ENCODE measurements at places on chromosomes 5 and 9.

- no peak for DNase-seq
These were observed 1392.9 kb upstream of the NUDT12 start for GRCh38 chr5:104955479-104955878.

DNA sequence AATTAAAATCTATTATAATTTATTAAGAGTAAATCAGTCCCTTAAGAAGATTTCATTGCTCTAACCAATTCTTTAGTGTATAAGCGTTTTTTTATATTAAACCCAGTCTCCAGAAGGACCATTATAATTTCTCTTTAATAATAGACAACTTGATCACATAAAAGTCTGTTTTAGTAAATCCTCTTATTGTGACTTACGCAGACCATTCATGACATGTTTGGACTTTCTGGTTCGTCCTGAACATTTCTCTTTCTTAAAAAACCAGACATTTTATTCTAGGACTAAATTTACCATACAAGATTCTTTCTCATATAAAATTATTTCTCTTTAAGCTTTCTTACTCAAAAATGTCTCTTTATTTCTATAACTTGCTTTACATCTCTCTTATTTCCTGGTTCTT lies 196.2 kb upstream of the RAI14 start:
- no peak for DNase-seq

- DNase-seq = no peak
These were observed 67.4 kb upstream of the HRH2 start for GRCh38 chr5:175590471-175590881.

DNA sequence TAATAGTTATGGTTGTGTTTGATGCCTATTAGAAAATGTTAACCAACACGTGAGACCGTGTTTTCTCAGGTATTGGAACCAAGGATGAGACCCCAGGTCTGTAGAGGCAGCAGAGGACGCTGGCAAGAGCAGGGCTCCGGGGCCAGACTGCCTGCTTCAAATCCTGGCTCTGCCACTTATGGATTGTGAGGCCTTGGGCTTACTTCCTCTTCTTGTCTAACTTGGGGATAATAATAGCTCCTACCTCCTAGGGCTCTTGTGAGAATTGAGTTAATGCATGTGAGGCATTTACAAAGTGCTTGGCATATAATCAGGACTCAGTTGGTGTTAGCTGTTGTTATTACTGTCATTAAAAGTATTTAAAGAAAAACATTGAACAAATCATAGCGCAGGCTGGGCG lies 85.5 kb upstream of the PITX1 start:
- no peak for DNase-seq

DNA sequence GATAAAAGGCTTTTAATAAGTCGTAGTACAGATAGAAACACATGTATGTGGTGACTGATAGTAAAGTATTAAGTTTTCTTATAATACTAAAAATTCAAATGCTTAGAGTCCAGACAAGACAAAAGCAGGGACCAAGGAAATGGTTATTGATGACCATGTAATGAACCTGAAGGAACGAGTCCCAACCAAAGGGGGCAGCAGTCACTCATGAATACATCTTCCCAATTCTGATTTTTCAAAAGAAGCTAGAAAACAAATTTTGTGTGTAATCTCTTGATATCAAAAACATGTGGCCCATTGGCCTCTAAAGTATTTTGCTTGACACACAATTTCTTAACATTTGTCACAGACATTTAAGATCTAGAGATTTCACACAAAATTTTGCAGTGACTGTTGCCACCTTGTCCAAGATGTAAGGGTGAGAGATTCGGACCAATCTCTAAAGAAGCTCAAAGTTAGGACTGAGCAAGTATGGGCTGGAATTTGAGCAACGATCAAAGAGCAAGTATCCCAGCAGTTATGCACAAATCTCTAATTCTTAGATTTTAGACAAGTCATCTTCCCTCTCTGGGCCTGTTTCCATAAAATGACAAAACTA lies 66.8 kb downstream of the ARL15 start:
- no peak for DNase-seq

GRCh38 chr9:89515416-89515815 lies 17.5 kb upstream of the SEMA4D start:
- no peak for DNase-seq

- no peak for DNase-seq
These were observed 408.4 kb downstream of the CCDC171 start for GRCh38 chr9:15961217-15961616.

- DNase-seq = no peak
These were observed 49.2 kb upstream of the SLC44A1 start for GRCh38 chr9:105195259-105195658.

DNA sequence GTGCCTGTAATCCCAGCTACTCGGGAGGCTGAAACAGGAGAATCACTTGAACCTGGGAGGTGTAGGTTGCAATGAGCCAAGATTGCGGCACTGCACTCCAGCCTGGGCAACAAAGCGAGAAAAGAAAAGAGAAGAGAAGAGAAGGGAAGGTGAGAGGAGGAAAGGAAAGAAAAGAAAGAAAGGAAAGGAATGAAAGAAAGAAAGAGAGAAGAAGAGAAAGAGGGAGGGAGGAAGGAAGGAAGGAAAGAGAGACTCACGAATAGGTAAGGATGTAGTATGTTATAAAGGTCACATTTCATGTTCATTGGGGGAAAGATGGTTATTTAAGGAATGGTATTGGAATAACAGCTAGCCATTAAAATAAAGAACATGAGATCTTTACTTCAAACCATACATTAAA lies 10.4 kb upstream of the ANP32B start:
- DNase-seq = no peak

DNA sequence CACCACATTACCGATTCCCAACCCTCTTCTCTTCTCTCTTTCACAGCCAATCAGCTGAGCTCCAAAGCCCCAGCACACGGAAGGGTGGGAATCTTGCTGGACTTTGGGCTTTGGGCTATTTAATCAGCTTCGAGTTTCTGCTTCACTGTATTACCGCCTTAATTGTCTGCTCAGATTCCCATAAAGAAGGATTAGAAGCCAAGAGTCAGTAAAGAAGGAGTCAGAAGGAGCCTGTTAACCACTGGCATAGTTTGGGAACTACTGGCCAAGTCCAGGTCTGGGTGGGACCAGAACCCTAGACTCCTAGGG lies 4.4 kb downstream of the SPRY4 start:
- DNase-seq = no peak

DNA sequence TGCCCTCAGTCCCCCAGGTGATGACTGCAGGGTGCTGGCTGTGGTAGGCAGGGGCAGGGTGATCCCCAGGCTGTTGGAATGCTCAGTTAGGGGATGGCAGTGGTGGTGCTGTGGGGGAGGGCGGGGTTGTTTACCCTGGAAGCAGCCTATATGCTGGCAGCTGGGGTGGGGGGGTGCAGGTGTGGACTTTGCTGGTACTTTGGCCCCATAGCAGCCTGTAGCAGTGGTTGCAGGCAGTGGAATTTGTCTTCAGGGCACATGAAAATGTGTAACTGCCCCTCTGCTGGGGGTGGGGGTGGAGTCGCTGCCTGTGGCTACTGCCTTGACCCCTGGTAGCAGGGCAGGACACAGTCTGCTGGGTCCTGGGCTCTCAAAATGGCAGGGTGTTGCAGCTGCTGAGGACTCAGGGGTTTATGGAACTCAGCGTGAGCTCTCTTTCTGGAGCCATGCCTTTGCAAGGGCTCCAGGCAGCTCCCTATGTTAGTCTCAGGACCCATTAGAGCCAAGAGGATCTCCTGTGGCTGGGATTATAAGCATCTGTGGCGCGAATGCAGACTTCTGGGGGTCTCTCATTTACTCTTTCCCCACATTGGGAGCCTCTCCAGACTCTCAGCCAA lies 65.0 kb downstream of the RMI1 start:
- no peak for DNase-seq

DNA sequence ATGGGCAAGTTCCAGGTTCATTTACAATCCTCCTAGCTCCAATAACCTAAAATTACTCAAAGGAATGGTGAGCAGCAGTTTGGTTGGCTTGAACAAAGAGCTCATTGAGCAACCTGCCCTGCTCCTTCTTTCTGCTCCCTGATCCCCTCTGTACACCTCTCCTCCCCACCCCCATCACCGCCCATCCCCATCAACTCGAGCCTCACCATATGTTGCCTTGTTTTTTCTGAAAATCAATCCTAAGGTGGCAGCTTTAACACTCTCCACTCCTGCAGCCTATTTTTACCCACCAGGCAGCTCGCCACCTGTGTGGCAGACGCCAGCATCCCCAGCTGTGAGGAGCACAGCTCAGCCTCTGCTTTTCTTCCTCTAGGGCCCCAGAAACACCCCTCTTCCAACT lies 533.4 kb upstream of the BRINP1 start:
- no peak for DNase-seq

DNA sequence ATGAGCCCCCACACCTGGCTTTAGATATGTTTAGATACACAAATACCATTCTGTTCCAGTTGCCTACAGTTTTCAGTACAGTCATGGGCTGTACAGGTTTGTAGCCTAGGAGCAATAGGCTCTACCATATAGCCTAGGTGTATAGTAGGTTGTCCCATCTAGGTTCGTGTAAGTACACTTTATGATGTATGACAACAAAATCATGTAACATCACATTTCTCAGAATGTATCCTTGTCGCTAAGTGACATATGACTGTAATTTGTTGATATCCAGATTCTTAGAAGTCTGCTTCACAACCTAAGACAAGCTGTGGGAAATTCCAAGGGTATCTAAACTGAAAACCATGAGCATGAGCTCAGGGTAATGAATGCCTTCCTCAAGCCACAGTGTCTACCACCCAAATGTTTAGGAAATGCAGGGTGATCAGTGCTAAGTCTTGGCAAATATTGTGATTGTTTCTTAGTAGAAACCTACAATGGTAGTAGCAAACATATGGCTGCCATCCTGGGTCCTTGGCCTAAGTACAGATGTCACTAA lies 8.4 kb downstream of the ECM2 start:
- DNase-seq = no peak

GRCh38 chr5:128927644-128928043 lies 37.6 kb upstream of the SLC27A6 start:
- no peak for DNase-seq

DNA sequence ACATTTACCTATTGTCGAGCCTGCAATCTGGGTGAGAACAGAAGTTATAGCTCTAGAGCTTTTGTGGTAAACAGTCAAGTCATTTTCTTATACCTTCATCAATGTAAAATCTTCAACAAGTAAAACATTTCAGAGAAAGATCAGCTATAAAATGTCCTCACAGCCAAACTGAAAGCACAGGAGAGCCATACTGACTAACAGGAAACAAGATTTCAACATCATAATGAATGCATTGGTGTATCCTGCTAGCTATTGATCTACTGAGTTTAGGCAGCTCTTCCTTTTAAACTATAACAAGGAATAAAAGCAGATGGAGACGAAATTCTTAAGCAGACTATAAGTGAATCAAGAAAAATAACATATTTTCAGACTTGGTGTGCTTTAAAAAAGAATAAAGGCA lies 1522.9 kb upstream of the WWC1 start:
- DNase-seq = no peak

DNA sequence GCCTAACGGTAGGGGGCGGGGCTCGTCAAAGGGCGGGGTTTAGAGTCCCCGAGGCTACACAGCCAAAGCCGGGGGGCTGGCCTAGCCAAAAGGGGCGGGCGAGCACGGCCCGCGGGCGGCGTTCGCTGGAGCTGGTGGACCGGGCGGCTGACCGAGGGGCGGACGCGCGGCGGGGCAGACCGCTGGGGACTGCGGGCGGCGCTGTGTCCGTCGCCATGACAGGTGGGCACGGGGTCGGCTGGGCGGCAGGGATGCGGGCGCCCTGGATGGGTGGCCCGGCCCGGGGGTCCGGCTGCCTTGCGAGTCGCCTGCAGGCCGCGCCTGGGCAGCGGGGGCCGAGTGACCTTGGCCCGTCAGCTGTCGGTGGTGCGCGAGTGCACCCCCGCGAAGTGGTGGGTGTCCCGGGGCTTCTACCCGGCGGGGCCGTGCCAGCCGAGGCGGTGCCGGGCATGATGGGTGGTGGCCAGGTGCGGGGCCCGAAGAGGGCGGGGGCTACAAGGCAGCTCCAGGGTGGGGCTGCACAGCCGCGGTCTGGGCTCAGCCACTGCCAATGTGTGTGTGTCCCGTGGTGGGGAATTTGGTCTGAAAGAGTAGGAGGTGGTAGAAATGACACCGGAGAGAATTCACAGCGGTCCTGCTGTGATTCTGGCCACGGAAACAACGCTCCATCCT lies at the start of gene CARD19:
TSS of gene CARD19 (plus strand) at position 87 of the 672 bp plus-strand sequence. CDS start at position 216, 129 bp downstream.
- no peak for DNase-seq

DNA sequence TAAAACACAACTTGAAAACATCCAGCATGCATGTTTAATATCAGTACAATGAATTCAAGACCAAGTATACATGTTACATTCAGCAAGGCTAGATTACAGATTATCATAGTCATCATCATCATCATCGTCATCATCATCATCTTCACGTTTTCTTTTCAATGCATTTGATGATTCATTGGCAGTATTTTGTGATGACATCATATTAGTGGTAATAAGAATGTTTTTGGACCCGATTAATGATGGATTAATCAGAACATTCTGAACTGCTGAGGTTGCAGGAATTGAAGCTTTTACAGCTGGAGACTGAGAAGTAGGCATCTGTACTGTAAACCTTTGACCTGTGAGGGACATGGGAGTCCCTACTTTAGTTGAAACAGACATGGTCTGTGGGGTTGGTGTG lies 4.5 kb downstream of the AK6 start:
- DNase-seq = no peak

DNA sequence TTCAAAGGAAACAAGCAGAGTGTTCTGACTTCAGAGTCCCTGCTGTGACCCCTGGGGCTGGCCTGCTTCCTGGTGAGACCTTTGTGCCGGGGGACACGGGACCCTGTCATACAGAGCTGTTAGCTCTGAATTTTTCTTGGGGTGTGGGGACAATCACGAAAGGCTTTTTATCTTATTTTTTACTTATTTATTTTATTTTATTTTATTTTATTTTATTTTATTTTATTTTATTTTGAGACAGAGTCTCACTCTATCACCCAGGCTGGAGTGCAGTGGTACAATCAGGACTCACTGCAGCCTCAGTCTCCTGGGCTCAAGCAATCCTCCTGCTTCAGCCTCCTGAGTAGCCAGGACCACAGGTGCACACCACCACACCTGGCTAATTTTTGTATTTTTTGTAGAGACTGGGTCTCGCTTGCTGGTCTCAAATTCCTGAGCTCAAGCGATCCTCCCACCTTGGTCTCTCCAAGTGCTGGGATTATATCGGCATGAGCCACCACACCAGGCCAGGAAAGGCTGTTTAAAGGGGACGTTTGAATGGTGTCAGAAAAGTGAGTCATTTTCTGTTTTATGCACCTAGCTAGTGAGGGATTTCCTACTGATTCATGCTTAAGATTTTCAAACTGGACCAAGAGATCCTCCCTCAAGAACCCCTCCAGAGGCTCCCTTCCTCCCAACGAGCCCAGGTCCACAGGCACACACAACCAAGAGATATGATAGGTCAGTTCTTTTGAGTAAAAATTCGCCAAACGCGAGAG lies 75.7 kb downstream of the OLFM1 start:
- no peak for DNase-seq

DNA sequence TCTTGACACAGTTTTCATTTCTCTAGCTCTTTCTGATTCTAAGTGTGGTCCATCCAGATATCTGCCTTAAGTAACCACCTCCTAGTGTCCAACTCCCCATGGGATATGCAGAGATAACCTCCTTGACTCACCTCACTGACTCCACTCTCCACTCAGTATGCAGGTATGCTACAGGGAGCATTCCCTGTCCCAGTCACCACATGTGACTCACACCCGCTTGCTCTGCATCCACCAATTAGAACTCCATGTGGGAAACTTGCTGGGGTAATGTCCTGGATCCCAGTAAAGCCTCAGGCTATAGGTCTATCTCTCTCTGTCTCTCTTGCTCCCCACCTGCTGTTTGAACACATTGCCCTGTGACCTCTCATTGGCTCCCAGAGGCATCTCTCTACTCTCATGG lies 563.9 kb downstream of the HTR1A start:
- DNase-seq = no peak

All from stimulated activated CD4-positive, alpha-beta T cell treated with anti-CD3 and anti-CD28 coated beads, Interleukin-12 subunit alpha, Interleukin-12 subunit beta, amount 100 ng/mL, for 48 hours (primary cell).